ENCODE measurements at places on chromosomes 2 and 18.

DNA sequence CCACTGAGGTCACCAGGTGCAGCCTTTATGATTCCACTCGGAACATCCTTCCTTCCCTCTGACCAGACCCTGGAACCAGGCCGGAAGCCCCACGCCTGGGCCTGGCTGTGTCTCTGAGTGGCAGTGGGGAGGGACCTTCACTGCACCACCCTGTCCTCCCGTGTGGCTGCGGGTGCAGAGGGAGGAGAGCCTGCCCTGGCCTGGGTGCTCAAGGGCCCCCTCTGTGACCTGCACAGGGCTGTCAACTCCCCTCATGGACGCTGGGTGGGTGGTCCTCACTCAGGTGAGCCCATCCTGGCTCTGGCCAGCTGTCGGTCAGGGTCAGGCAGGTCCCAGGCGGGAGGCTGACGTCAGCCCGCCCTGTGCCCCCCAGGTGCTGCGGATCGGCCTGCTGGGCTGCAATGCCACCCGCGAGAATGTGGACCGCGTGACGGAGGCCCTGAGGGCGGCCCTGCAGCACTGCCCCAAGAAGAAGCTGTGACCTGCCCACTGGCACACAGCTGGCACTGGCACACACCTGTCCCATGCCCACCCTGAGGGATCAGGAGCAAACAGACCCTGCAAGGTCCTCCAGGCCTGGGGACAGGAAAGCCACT lies 9.8 kb downstream of the AGXT start:
- DNase-seq = no peak
- peaks cover 12% of the 10 kb centered on the region for H3K27me3 ChIP-seq
- H3K4me1 ChIP-seq = no peaks in the 10 kb centered on the region
- no peak overlapping the region for H3K4me3 ChIP-seq

GRCh38 chr18:24428709-24429108 lies 2.2 kb downstream of the IMPACT start:
- peaks cover 19% of the 10 kb centered on the region for H3K4me1 ChIP-seq
- H3K4me3 ChIP-seq = no peak overlapping the region
- peaks cover 10% of the 10 kb centered on the region for H3K27me3 ChIP-seq
- H3K36me3 ChIP-seq = peaks cover 31% of the 10 kb centered on the region

GRCh38 chr2:227163485-227163997 lies 464 bp downstream of the COL4A4 start:
- H3K4me1 ChIP-seq = peaks cover 4% of the 10 kb centered on the region
- no peaks in the 10 kb centered on the region for H3K36me3 ChIP-seq
- peak; percentile 49 for DNase-seq
- H3K27me3 ChIP-seq = peaks cover 57% of the 10 kb centered on the region

DNA sequence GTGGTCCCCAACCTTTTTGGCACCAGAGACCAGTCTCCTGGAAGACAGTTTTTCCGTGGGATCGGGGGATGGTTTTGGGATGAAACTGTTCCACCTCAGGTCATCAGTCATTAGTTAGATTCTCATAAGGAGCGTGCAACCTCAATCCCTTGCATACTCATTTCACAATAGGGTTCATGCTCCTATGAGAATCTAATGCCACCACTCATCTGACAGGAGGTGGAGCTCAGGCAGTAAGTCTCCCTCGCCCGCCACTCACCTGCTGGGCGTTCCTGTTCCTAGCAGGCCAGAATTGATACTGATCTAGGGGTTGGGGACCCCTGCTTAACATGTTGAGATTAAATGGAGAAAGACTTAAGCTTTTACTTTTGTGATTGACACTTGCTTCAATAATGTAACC lies 9.9 kb downstream of the NABP1 start:
- peaks cover 32% of the 10 kb centered on the region for H3K4me1 ChIP-seq
- H3K4me3 ChIP-seq = no peak overlapping the region
- H3K27ac ChIP-seq = no peak overlapping the region
- peaks cover 55% of the 10 kb centered on the region for H3K36me3 ChIP-seq

GRCh38 chr2:141003967-141004657 lies 1126.7 kb downstream of the LRP1B start:
- H3K4me1 ChIP-seq = no peaks in the 10 kb centered on the region
- no peak overlapping the region for H3K4me3 ChIP-seq
- no peaks in the 10 kb centered on the region for H3K36me3 ChIP-seq
- DNase-seq = no peak
- no peak overlapping the region for H3K27ac ChIP-seq
- H3K27me3 ChIP-seq = no peaks in the 10 kb centered on the region

DNA sequence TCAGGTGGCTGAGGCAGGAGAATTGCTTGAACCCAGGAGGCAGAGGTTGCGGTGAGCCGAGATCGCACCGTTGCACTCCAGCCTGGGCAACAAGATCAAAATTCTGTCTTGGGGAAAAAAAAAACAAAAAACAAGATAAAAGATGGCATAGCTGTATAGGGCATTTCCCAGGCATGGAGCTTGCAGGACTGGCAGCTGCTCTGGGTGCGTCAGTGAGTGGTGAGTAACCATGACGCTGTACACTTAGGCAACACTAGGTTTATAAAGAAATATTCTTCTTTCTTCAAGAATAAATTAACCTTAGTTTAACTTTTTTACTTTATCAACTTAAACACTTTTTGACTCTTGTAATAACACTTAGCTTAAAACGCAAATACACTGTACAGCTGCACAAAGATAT lies 15.4 kb downstream of the TGOLN2 start:
- no peak for DNase-seq
- H3K27me3 ChIP-seq = no peaks in the 10 kb centered on the region
- H3K27ac ChIP-seq = no peak overlapping the region
- peaks cover 46% of the 10 kb centered on the region for H3K36me3 ChIP-seq

- H3K27ac ChIP-seq = no peak overlapping the region
- no peaks in the 10 kb centered on the region for H3K27me3 ChIP-seq
- H3K36me3 ChIP-seq = peaks cover 68% of the 10 kb centered on the region
- H3K4me3 ChIP-seq = no peak overlapping the region
Observed at GRCh38 chr18:35334821-35335220, 9.4 kb downstream of the ZNF24 start.

DNA sequence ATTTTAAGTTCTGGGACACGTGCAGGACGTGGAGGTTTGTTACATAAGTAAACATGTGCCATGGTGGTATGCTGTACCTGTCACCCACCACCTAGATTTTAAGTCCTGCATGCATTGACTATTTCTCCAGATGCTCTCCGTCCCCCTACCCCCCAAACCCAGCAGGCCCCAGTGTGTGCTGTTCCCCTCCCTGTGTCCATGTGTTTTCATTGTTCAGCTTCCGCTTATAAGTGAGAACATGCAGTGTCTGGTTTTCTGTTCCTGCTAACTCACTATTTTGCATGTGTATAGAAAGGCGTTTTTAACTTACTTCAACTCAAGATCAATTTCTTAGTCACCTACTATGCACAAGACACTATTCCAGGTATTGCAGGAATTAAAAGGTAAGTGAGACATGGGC lies 128.0 kb downstream of the PLCL1 start:
- no peak overlapping the region for H3K4me3 ChIP-seq
- H3K27ac ChIP-seq = no peak overlapping the region
- DNase-seq = no peak
- H3K4me1 ChIP-seq = peaks cover 14% of the 10 kb centered on the region

DNA sequence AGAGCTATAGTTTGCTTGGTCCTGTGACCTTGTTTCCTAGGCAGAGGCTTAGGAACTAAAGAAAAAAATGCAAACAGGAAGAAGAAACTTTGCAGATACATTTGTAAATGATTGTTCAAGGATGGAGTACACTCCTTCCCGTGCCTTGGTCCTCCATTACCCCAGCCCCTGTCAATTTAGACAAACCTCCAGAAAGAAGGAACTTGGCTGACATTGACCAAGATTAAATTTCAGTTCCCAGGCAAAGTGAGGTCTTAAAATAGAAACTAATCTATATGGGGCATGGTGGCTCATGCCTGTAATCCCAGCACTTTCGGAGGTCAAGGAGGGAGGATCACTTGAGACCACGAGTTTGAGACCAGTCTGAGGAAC lies 179.9 kb upstream of the FN1 start:
- peaks cover 14% of the 10 kb centered on the region for H3K27me3 ChIP-seq
- no peaks in the 10 kb centered on the region for H3K36me3 ChIP-seq
- DNase-seq = no peak
- H3K4me3 ChIP-seq = no peak overlapping the region
- no peak overlapping the region for H3K27ac ChIP-seq

- H3K4me1 ChIP-seq = peaks cover 8% of the 10 kb centered on the region
- DNase-seq = no peak
- H3K4me3 ChIP-seq = no peak overlapping the region
- H3K27me3 ChIP-seq = peaks cover 15% of the 10 kb centered on the region
- H3K27ac ChIP-seq = no peak overlapping the region
Observed at GRCh38 chr2:46328829-46329228, 31.6 kb downstream of the EPAS1 start.

GRCh38 chr2:152343426-152343825 lies 8.5 kb downstream of the FMNL2 start:
- peaks cover 3% of the 10 kb centered on the region for H3K27me3 ChIP-seq
- no peaks in the 10 kb centered on the region for H3K4me1 ChIP-seq
- no peak overlapping the region for H3K27ac ChIP-seq
- no peak overlapping the region for H3K4me3 ChIP-seq

- H3K4me3 ChIP-seq = no peak overlapping the region
- peaks cover 59% of the 10 kb centered on the region for H3K27me3 ChIP-seq
- no peak for DNase-seq
- H3K4me1 ChIP-seq = peaks cover 6% of the 10 kb centered on the region
Observed at GRCh38 chr18:31679133-31679742, 5.1 kb downstream of the B4GALT6 start.

DNA sequence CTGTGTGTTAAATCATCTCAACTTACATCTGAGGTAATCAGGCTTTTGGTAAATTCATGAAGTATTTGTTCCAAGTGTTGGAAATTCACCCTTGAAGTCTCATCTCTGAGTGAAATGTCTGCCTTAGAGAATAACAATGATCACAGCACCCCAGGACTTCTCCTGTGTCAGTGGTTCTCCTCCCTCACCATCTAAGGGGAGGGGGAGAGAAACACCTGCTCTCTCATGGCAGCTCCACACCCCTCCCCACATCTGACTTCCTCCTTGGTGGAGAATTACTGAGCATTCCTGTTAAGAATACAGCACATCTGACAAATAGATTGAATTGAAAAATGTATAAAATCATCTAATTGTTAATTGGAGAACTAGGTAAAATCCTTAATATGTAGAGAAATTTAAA lies 532.1 kb downstream of the RNF144A start:
- DNase-seq = peak; percentile 66
- peak overlapping the region; percentile 94 for H3K27ac ChIP-seq
- H3K4me1 ChIP-seq = peaks cover 65% of the 10 kb centered on the region
- peak overlapping the region; percentile 42 for H3K4me3 ChIP-seq

DNA sequence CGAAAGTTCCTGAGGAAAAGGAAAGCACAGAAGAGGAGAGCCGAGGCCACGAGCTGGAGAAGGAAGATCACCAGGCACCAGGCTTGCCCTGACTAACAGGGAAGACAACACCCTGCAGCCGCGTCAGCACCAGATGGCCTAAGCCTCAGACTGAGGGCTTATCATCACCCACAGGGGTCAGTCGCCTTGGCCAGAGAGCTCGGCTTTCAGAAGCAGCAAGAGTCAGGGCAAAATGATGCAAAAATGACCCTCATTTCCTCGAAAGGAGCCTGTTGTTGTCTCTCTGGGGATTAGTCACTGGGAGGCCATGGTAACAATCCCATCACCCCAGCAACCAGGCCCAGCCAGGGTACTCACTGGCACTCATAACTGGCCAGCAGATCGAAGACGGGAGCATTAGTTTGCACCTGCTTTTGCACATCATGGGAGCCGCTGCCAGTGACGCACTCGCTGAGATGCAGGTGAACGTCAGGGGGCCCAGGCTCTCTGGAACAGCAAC lies 42.7 kb upstream of the ZFP36L2 start:
- no peak overlapping the region for H3K4me3 ChIP-seq
- H3K27ac ChIP-seq = peak overlapping the region; percentile 30
- no peak for DNase-seq
- H3K36me3 ChIP-seq = peaks cover 11% of the 10 kb centered on the region

DNA sequence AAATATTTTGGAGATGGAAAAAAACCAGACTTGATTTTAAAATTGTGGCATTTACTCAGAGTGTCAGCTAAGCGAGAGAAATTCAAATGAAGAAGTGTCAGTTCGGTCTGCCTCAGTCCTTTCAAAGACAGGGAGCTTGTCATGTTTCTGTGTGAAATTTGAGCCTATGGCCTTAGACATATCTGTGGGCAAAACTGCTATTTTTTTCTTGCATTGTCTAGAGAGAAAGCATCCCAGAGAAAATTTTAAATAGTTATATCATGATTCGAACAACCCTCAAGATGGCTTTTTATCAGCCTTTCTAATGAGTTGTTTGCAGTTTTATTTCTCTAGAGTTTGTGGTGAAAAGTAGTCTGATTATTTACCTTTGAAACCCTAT lies 50.2 kb upstream of the KCNE4 start:
- no peaks in the 10 kb centered on the region for H3K4me1 ChIP-seq
- no peak overlapping the region for H3K4me3 ChIP-seq
- no peak overlapping the region for H3K27ac ChIP-seq
- H3K27me3 ChIP-seq = peaks cover 14% of the 10 kb centered on the region
- no peaks in the 10 kb centered on the region for H3K36me3 ChIP-seq

DNA sequence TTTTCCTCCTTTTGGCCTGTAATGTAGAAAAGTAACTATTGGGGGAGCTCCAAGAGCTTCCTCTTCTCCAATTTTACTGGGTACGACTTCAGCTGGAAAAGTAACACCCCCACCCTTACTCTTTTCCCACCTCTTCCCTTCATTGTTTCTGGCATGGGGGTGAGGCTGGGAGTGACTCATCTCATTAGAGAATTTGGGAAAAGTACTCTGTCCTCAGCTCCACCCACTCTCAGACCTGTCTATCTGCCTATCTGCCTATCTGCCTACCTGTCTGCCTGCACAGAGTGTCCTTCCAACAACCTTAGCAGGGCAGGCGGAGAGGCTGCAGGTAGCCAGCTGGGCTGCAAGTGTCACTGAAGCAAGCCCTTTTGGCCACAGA lies 93.6 kb downstream of the EPHA4 start:
- no peak for DNase-seq
- no peak overlapping the region for H3K4me3 ChIP-seq
- H3K36me3 ChIP-seq = no peaks in the 10 kb centered on the region
- H3K27ac ChIP-seq = no peak overlapping the region
- no peaks in the 10 kb centered on the region for H3K4me1 ChIP-seq
- H3K27me3 ChIP-seq = no peaks in the 10 kb centered on the region

DNA sequence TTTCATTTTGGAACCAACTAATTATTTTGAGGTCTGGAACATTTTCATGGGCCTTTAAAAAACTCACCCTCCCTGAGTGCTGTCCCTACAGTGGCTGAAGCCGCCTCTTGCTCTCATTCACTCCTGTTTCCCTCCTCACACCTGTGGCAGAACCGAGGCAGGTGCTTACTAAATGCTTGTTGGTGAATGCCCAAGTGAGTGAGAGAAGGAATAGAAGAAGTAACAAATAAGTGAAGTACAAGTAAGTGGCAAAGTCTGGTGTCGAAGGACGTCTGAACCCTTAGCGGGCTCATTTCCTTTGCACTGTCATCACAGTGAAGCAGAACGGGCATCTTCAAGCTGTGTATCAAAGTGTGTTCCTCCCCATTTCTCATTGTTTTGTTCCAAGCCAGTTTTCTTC lies 135.2 kb downstream of the RHBDD1 start:
- H3K27ac ChIP-seq = no peak overlapping the region
- peaks cover 8% of the 10 kb centered on the region for H3K36me3 ChIP-seq
- peaks cover 26% of the 10 kb centered on the region for H3K4me1 ChIP-seq
- H3K4me3 ChIP-seq = peak overlapping the region; percentile 52
- H3K27me3 ChIP-seq = no peaks in the 10 kb centered on the region

Data from activated CD4-positive, alpha-beta T cell treated with anti-CD3 and anti-CD28 coated beads, Interleukin-2, amount 10 ng/mL, durations not matched to agents 24 days and 14 days (primary cell).